ENCODE measurements at places on chromosomes 3 and 15.

DNA sequence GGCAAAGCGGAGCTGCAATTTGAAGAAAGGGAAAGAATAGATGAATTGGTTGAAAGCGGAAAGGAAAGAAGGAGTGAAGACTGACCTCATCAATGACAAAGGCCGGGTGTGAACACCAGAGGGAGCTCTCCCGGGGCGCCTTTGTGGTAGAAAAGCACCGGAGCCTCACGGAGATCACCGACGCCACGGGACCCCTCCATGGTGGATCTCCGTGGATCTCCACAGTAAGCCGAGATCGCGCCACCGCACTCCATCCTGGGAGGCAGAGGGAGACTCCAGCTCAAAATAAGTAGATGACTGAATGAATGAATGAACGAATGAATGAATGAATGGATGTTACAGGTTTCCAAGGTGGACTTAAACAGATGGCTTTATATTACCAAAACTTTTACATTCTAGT, 25.0 kb downstream of the GPR160 start:
- no peak for DNase-seq

GRCh38 chr3:69932087-69932486, 67.4 kb upstream of the SAMMSON start:
- no peak for DNase-seq

DNA sequence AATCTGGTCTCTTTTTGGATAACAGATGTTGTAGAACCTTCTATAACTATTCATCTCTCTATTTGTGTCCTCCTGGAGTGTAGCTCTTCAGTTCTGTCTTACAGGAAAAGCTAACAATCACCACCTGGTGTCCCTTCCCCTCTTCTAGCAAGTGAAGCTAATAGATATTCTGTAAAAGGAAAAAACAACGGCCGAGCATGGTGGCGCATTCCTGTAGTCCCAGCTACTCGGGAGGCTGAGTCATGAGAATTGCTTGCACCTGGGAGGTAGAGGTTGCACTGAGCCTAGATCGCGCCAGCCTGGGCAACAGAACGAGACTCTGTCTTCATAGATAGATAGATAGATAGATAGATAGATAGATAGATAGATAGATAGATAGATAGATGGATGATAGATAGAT, 779.4 kb downstream of the TUSC7 start:
- DNase-seq, result no peak

DNA sequence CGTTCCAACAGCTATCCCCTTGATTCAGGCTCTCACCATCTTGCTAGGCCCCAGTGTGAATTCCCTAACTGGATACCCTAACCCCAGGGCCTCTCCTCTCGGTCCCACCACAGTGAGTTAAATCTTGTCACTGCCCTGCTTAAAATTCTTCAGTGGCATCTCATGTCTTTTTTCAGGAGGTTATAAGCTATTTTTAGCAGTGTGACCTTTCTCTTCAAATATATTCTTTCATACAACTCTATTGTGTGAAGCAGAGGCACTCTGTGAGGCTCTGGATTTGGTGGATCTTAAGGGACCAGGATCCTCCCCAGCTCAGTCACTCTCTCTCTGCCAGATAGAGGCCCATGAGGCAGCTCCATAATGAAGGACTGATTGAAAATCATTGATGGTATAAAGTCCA, 760.4 kb downstream of the NTRK3 start:
- DNase-seq, result no peak

- DNase-seq, result peak; percentile 95
Measured at GRCh38 chr3:152505926-152506325, 237.2 kb downstream of the MBNL1 start.

- DNase-seq, result no peak
Measured at GRCh38 chr3:136831461-136831860, 12.5 kb downstream of the SLC35G2 start.

DNA sequence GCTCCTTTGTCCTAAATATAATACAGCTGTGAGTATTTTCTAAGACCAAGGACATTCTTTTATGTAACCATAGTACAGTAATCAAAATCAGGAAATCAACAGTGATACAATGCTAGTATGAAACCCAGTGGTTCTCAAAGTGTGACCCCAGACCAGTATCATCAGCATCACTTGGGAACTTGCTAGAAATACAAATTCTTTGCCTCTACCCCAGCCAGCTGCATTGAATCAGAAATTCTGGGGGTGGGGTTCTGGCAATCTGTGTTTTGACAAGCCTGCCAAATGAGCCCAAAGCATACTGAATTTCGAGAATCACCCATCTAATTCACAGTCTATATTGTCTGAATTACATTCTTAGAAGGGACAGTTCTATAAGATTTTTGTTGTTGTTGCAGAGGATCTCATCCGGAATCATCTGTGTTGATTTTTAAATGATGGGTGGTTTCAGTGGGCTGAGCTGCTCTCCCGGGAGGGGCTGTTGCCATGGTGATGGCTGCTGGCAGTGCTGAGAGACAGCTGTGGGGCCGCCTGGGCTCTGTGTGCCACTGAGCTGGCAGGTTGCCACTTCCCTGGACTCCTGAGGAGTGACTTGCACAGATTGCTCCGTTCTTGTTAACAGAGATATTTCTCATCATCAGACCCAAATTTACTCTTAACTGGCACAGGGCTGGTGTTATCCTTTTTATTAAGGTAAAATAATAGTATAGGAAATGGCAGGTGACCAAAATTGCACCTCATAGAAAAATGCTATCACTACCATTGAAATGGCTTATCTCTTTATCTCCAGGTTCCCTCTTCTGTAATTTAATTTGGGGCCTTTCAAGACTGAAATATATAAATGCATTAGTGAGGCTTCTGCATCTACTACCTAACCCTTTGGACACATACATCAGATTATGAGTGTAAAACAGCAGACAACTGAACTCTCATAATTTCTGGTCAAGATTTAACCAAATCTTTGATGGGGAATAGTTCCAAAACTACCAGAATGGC, 56.5 kb downstream of the NEK11 start:
- DNase-seq, result no peak

DNA sequence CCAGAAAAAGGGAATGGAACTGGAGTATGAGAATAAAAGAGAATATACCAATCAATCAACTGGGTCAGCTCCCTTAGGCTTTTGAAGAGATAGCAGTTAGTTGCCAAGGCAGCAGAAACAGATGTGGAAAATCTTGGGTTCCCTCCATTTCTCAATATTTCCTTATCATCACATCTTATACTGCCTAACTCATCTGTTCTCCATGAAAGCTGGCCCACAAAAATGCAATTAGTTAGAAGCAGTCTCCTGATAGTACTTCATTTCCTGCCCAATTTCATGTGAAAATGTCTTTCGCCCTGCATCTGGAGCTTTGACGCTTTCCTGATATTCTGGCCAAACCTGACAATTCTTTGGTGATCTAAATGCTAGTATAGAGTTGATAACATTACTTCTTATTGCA, 30.1 kb upstream of the SPTSSB start:
- no peak for DNase-seq

DNA sequence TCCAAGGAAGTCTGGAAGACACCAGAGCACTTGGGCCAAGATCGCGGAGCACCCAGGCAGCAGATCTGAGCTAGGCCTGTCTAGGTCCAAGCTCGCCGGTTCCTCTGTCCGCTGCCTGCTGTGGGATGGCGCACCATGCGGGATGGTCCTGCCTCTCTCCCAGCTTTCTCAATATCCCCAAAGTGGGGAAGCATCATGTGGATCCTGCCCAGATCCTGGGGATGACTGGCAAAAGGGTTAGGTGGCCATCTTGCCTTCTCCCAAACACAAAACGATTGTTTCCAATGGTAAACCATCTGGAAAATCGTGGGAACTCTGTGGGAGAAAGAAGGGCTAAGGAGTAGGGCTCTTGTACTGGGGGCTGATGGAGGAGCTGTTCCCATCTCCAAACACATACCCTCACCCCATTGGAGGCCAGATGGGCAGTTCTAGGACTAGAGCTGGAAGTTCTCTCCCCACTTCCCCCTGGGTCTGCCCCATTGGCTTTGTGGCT, 8.9 kb downstream of the PRKCD start:
- no peak for DNase-seq

DNA sequence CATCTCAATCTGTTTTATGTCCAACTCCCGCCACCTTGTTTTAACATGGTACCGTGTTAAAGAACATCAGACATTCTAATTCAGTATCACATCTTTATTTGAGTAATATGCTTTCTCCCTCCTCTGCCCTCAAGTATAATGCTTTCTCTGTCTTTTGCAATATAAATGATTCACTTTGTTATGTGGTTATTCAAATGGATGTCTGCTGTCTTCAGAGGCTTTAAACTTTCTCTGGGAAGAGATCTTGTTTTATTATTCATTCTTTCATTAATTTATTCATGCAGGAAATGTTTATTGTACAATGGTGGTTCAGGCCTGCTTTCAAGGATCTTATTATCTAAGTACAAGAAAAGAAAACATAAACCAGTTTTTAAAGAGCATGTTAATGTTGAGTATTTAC, 57.1 kb downstream of the RAP2B start:
- peak; percentile 42 for DNase-seq

GRCh38 chr3:50453907-50454306, 49.5 kb downstream of the CACNA2D2 start:
- DNase-seq, result no peak

- no peak for DNase-seq
Measured at GRCh38 chr3:25468866-25469319, 40.8 kb downstream of the RARB start.

GRCh38 chr15:89179966-89180875, 41.2 kb downstream of the RLBP1 start:
- DNase-seq, result no peak

DNA sequence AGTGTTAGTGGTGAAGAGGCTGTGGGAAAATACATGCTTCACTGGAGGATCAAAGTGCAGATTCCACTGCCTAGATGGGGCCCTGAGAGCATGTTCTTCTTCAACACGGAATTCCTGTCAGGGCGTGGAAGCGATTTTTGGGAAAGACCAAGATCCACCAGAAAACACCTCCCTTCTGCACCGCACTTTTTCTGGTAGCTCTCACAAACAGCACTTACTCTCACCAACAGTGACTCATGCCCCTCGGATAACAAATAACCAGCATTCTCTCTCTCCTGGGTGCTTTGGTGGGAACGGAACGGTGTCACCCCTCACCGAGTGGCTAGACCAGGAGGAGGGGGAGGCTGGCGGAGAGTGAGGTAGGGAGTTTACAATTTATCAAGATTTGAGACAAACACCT, 40.1 kb downstream of the ADAMTSL3 start:
- no peak for DNase-seq

DNA sequence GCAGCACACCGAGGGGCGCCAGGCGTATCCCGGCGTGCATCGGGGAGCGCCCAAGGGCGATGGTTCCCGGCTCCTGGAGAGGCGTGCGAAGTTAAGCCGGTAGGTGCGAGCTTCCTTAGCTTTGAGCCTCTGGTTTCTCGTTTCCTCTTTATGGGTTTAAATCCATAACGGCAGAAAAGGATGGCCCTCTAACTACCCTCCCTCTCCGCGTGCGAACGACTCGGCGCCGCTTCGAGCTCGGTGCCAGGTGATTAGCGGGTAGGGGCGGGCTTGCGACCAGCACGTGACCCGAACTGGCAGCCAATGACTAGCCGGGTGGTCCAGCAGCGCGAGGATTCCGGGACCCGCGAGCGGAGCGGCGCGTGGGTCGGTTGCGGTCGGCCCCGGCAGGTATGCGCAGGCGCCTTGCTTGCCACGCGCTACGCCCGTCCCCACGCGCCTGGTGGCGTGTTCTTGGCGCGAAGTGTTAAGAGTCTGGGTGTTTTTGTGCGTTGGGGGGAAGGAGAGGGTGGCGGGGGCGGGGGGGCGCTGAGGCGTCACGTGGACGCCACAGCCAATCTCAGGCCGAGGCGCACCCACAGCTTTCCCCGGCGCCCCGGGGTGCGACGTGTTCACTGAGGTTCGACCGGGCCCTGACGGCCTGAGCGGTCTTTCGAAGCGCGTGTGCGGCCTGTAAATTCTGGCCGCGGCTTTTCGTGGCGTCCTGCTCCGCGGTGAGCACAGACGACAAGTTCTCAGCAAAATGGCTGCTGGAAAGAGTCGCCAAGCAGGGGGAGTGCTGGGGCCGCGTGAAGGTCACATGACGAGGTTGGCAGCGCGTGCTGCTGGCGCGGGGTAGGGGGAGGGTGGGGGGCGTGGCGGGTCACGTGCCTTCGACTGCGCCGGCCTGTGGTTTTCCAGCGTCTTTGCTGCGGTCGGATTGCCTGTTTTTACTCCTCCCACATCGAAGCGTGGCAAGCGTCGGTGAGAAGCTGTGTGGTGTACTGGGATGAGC, 38.7 kb upstream of the MGA start:
- DNase-seq, result peak; percentile 58

DNA sequence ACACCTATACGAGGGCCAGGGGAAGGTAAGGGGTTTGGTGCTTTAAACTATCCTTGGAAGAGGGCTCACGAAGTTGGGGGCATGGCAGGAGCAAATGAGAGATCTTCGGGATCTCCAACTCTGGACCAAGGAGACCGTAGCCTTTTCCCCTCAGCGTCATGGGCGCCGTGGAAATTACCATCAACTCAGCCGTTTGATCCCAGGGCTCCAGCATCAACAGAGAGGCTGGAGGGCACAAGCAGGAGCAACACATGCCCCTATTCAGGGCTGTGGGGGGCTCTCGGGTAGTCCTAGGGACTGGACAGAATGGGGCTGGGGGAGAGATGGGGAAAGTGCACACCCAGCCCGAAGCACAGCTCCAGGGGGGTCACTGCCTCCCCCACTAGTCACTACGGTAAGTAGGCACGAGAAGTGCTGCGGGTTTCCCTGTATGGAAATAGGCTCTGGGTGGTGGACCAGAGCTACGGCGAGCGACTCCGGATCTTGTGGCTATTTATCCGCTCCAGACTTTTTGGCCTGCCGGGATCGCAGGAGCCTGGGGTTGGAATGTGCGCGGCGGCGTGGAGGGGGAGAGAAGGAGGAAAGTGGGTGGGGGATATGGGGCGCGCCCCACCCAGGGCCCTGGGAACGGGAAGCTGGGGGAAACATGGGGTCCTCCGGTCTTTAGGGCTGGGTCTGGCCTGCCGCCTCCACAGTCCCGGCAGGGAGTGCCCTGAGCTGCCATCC, 539 bp upstream of the LAMB2 start:
- peak; percentile 57 for DNase-seq

DNA sequence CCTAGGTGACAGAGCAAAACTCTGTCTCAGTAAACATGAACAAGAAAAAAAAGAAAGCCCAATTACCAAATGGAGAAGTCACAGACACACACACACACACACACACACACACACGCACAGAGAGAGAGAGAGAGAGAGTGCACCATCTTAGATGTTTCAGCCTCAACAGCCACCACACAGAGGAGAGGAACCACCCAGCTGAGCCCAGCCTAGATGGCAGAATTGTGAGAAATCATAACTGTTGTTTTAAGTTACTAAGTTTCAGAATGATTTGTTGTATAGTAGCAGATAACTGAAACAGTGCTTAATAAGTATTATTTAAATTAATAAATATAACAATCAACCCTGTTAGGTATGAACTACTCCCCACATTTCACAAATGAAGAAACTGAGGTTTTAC, 321.2 kb downstream of the ZNF621 start:
- DNase-seq, result no peak

GRCh38 chr3:127857333-127857732, 35.0 kb upstream of the MGLL start:
- no peak for DNase-seq
